Skin of body (tissue), 3 donors: ENCODE measurements at places on chromosomes 7 and 10.

DNA sequence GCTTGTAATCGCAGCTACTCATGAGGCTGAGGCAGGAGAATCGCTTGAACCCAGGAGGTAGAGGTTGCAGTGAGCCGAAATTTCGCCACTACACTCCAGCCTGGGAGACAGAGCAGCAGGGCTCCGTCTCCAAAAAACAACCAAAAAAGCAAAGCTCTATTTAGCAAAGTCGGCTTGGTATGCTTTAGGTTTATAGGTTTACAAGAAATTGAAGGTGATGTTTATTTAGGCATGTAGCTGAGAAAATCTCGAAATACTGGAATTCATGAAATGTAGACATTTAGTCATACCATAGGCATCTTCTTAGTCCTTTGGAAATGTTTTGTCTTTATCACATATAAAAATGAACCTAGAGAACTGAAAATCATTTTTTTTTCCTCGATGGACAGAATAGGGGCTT, 453.8 kb upstream of the ANKRD30A start:
- DNase-seq: no peak

DNA sequence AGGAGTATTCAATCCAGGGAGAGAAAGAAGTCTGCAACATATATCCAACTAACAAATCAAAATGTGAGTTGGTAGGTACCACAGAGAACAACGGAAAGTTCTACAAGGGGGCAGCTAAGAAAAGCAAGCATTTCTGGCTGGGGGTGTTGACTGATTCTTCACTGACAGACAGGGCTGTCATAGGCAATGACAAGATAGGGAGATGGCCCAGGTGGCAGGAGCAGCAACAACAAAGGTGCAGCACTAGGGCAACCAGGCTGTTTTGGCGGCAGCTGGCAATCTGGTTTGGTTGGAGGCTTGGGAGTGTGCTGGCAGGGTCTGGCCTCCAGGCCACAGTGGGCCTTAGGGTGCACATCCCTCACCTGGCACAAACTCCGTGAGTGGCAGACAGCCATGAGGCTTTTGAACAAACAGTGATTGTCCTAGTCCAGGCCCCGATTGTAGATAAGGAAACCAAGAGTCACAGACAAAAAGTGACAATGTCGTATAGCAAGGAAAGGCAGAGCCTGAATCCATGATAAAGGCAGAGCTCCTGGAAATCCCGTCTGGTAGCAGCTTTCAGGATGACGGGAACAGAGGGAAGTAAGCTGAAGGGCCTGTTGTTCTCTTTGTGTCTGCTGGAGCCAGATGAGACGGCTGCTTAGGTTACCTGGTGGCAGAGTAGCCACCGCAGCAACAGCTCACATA, 28.4 kb downstream of the DPCD start:
- DNase-seq: no peak

- DNase-seq: no peak
These were observed 929.7 kb upstream of the KCND2 start for GRCh38 chr7:119343289-119343688.

GRCh38 chr7:35370687-35371086, 116.8 kb upstream of the TBX20 start:
- DNase-seq: no peak

GRCh38 chr10:118926903-118927302, 102.6 kb upstream of the NANOS1 start:
- DNase-seq: no peak
